Small intestine (tissue), 16 donors: ENCODE measurements at places on chromosomes 6 and 20. TPM values are rescaled to one million over a fixed set of nuclear protein-coding genes. Genes with fewer than 3 reads are reported as not detected.

Gene TP53TG5
- polyA plus RNA-seq: not detected

GRCh38 chr6:139846538-139847456 lies 472.3 kb upstream of the CITED2 start:
- peak; percentile 72 for DNase-seq

- peak; percentile 25 for DNase-seq
These were observed 102.6 kb downstream of the KIF13A start for GRCh38 chr6:17884498-17885478.

Gene TMEM170B
- 1.0 TPM for polyA plus RNA-seq

Gene TPD52L1
- polyA plus RNA-seq: 10.8 TPM

GRCh38 chr20:21571841-21572690 lies 58.2 kb upstream of the NKX2-2 start:
- DNase-seq: peak; percentile 15

GRCh38 chr20:35635652-35636051 lies 20.0 kb downstream of the SPAG4 start:
- DNase-seq: peak; percentile 45

DNA sequence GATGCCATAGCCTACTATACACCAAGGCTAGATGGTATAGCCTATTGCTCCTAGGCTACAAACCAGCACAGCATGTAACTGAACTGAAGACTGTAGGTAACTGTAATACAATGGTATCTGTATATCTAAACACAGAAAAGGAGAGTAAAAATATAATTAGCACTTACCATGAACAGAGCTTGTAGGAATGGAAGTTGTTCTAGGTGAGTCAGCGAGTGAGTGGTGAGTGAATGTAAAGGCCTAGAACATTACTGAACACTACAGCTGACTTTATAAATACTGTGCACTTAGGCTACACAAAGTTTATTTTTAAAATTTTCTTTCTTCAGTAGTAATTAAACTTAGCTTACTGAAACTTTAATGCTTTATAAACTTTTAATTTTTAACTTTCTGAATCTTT lies 129.5 kb downstream of the BTBD9 start:
- DNase-seq: no peak

GRCh38 chr6:148776321-148777308 lies 29.8 kb downstream of the UST start:
- DNase-seq: no peak

- DNase-seq: no peak
These were observed 701.8 kb upstream of the ADGRB3 start for GRCh38 chr6:67933278-67933677.

- DNase-seq: no peak
These were observed 98.2 kb downstream of the THBS2 start for GRCh38 chr6:169155481-169155880.

- no peak for DNase-seq
These were observed 41.3 kb downstream of the SPDEF start for GRCh38 chr6:34514593-34515472.

Gene NKX2-2
- 3.7 TPM for polyA plus RNA-seq

GRCh38 chr6:42340511-42340910 lies 111.2 kb downstream of the TRERF1 start:
- DNase-seq: no peak
